ENCODE measurements at places on chromosomes 13 and 19. TPM values are rescaled to one million over a fixed set of nuclear protein-coding genes. Genes with fewer than 3 reads are reported as not detected.

DNA sequence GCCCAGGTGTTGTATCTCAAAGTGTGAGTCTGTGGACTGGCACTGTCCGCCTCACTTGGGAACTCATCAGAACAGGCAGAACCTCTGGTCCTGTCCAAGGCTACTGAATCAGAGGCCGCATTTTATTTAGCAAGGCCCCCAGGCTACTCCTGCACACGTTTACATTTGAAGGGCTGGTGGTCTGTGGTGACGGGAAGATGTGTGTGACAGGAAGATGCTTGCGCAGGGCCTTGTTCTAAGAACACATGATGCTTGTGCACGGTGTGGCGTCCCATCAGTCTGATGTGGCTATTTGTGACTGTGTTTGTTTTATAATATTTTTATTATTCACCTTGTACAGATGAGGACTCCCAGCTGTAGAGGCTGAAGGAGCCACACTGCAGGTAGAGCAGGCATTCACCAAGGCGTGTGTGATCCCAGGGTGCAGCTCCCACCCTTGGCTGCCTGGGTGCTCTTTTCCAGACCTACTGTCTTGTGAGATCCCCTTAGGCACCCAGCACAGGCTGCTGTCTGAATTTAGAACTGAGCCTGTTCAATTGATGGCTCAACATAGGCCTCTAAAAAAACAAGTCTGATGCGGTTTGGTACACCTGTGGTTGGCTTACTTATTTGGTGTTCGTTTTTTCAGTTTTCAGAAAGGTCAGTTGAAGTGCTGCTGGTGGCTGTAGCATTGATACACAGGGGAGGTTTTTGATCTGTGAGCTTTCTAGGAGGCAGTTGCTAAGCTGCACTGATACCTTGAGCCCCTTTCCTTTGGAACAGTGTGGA, 3.1 kb downstream of the SLC25A15 start:
- no peak for DNase-seq

DNA sequence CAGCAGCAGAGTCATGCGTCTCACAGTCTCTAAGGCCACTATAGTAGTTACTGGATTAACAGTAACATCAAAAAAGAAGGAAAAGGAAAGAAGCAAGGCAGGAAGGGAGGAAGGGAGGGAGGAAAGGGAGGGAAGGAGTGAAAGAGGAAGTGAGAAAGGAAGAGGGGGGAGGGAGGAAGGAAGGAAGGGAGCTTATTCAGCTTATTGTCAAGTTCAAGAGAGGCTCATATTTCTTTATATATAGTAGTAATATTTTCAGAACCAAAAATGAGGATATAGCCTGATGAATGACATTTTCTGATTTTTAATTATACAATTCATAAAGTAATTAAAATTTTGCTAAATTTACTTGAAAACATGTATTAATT, 17.7 kb upstream of the RUBCNL start:
- DNase-seq = no peak

- no peak for DNase-seq
These were observed 242.1 kb downstream of the DACH1 start for GRCh38 chr13:71624653-71625600.

DNA sequence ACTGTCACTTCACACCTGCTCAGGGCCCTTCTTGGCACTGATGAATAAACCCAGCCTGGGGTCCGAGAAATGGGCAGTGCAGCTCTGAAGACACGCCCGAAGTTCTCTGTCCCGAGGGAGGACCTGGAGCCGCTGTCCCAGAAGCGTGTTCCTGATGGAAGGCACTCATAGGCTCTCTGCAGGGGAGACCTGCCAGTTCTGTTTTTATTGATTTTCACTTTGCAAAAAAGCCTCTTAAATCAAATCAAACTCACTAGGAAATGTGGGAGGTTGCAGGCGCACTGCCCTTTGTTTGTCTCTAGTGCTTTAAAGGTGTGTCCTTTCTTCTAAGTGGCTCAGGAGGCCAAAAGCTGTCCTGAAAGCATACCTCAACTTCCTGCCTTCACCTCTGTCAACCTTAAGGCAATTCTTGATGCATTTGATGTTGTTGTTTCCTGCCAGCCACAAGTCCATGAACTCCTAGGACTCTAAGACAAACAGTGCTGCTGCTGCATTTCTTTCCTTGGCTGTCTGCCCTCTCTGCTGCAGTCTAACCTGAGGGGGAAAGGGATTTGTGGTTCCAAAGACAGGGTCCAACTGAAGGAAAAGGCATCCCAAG, 663.2 kb downstream of the UQCRFS1 start:
- DNase-seq = no peak

GRCh38 chr19:12652219-12652618, 14.3 kb downstream of the MAN2B1 start:
- DNase-seq = no peak

DNA sequence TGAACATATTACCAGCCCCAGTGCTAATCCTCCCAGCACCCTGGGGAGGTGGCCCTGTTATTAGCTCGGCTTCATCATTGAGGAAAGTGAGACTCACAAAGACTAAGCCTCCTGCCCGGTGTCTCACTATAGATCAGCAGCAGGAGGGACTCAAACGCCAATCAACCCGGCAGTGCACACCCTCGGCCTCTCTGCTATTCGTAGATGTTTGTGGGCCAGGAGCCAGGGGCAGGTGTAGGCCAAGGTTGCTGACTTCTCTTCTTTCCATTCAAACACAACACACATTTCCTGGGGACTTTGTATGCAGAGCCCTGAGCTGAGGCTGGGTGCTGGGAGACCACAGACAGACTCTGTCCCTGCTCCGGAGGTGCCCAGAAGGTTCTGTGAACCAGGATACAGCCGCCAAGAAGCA, 9.4 kb upstream of the SBK3 start:
- DNase-seq = no peak

DNA sequence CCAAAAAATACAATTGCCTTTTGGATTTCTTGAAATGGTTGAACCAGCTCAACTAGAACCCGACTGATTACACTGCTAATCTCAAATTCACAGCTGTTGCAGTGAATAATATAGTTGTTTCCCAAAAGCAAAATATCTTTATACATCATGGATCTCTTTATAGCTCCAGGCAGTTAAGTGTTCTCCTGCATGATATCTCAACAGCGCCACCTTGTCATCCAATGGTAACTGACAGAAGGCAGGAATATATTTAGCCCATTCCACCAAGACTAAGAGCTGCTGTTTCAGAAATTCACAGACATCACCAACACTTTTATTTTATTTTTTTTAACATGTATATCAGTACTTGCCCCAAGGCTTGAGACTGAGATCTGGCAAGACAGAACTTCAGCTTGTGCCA, 1141.0 kb upstream of the PRR20A start:
- DNase-seq = no peak

The CEACAM6 gene
- not detected for polyA plus RNA-seq

The SBK3 gene
- polyA plus RNA-seq = not detected

The SLC10A2 gene
- polyA plus RNA-seq = not detected

The BRD4 gene
- polyA plus RNA-seq = 7.8 TPM

The C19orf85 gene
- not detected for polyA plus RNA-seq

The GSX1 gene
- not detected for polyA plus RNA-seq

The TYROBP gene
- not detected for polyA plus RNA-seq

All from AG04450 (cell line).